Urinary bladder (tissue), 4 donors: ENCODE measurements at places on chromosomes 6 and 20. TPM values are rescaled to one million over a fixed set of nuclear protein-coding genes. Genes with fewer than 3 reads are reported as not detected.

GRCh38 chr20:47814632-47815415 is 29.5 kb upstream of the SULF2 start:
- DNase-seq, result no peak

GRCh38 chr20:4171538-4172116 is 156.3 kb upstream of the RNF24 start:
- no peak for DNase-seq

DNA sequence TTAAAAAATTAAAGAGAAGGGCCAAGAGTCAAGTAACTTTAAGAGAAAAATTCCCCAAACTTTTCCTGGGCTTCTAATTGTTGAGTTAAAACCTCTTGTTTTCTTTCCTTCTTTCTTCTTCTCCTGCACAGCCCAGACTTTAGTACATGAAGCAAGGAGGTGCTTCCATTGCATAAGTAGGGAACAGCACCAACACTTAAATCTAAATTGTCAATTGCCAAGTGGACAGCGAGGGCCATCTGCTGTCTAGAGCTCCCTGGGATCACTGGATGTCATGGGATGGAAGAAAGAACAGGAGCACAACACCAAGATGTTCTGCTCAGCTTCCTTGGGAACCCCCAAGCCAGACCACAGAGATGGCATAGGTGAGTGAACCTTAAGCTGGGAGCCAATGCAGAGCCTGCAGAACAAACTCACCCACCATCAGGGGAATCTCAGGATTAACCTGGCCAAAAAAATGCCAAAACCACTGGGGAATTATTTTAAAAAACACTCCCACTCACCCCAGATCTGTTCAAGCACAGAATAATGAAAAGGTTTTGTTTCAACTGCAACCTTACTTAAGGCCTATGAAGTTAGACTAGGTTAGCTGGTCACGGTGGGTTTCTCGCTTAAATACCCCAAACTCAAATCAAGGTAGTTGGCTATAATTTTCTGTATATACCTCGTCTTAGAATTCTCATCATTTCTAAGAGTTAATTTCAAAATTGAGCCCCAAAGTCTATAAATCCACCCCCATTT is 67.8 kb downstream of the TNFRSF21 start:
- no peak for DNase-seq

DNA sequence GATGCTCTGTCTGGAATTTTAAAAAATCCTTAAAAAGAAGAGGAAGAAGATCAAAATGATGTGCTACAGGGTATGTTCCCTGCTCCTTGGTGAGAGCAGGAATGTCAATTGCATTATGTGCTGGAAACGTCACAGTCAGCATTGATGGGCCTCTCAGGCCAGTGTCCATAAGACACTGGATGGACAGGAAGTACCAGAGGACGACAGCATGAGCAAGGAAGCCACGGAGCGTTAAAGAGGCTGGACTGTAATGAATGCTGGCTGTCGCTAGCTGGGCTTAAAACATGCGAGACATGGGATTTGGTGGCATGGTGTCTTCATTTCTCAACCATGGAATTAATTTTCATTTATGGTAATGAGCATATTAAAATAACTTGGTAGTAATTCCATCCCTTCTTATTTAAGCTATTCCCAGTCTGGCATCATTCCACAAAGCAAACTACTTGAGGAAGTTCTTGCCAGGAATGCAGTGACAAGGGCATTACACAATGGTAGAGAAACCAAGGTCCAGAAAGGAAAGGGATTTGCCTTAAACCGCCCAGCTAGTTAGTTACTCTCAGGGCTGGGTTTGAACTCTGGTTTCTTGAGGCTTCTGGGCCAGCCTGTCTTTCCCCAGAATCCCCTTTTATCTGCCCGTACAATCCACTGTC is 166.6 kb upstream of the SOX4 start:
- no peak for DNase-seq

DNA sequence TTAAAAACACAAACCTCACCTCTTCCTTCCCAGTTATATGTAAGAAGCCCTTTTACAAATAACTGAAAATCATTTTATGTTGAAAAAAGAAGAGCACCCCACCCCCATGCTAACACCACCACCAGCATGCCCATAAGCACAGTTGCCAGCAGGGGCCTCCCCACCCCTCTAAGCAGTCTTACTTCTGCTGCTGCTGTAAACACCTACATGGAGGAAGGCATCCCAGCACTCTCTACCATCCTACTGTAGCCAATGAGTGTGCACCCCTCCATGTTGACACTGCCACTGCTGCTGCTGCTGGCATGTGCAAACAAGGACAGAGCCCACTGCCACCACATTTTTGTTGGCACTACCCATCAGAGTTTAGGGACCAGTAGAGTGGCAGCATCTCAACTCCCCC is 49.6 kb upstream of the PHIP start:
- DNase-seq, result no peak

- no peak for DNase-seq
Measured at GRCh38 chr20:53917145-53918019, 153.0 kb downstream of the BCAS1 start.

GRCh38 chr6:42257614-42258013 is 40.0 kb upstream of the MRPS10 start:
- DNase-seq, result no peak

DNA sequence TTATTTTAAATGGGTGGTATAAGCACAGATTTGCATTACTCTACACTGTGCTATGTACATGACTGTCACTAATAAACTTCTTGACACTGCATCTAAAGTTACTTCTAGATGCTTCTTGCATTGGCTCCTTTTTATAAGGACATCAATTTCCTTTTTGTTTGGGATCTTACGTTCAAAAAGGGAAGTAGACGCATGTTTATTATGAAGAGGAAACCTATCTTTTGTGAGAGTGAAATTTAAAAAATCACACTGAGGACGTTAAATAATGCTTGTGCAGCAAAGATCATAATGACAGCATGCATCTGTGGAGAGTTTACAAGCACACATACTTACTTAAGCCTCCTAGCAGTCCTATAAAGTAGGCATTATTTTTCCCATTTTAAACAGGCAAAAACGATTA is 479.5 kb downstream of the CD83 start:
- DNase-seq, result no peak

DNA sequence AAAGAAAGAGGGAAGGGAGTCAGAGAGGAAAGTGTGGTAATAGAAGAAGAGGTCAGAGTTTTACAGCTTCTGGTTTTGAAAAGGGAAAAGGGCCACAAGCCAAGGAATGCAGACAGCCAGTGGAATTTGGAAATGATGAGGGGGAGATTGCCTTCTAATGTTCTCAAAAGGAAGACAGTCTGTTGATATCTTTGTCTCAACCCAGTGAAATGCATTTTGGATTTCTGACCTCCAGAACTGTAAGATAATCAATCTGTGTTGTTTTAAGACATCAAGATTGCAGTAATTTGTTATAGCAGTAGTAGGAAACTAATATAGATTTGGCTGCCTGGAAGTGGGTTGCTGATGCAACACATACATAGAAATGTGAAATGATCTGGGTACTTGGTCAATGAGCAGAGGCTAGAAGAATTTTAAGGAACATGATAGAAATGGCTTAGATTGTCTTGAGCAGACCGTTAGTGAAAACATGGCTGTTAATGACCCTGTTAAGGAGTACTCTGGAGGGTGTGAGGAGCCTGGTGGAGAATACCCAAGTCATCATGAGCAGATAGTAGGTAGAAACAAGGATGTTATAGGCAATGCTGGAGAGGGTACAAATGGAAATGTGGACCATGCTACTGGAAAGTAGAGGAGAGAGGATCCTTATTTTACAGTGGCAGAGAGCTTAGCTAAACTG is 255.8 kb upstream of the RAB32 start:
- DNase-seq, result no peak

GRCh38 chr6:93792746-93793145 is 373.4 kb upstream of the EPHA7 start:
- DNase-seq, result no peak

- no peak for DNase-seq
Measured at GRCh38 chr6:41509580-41509979, 36.6 kb upstream of the FOXP4 start.

DNA sequence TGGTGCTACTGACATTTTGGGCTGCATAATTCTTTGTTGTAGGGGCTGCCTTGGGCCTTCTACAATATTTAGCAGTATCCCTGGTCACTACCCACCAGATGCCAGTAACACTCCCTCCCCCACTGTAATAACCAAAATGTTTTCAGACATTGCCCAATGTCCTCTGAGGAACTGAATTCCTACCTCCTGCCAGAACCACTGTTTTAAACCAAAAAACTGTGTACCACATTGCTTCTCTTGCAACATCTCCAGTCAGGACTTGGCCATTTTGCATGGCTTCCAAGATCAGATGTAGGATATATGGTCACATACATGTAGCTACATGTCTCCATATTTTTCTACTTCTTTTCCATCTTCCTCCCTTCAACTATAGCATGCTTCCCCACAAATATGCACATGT is 97.4 kb upstream of the IFNGR1 start:
- no peak for DNase-seq

DNA sequence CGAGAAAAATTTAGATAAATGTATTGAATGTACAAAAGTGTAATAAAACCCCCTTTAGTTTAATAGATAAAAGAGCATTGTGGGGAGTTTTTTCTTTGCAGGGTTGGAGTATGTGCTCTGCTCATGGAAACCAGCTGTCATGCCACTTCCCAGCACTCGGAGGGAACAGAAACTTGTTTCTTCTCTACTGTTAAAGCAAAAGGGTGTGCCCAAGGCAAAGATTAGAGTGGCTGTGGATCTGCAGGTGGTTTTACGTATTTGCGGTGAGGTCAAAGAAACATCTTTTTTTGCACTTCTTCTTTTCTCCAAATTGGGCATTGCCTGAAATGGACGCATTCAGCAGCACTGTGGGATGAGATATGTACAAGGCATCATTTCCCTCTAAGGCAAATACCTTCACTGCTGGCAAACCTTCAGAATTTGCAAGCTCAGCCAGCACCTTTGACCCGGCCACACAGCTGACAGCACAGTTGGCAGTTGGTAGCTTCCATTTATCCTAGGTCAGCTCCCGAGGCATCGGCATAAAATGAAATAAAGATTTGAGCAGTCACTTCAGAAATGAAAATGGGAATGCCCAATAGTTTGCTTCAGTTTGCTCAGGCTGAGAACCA is 178.4 kb upstream of the EYA4 start:
- no peak for DNase-seq

- no peak for DNase-seq
Measured at GRCh38 chr6:31558631-31559500, 11.5 kb downstream of the NFKBIL1 start.

DNA sequence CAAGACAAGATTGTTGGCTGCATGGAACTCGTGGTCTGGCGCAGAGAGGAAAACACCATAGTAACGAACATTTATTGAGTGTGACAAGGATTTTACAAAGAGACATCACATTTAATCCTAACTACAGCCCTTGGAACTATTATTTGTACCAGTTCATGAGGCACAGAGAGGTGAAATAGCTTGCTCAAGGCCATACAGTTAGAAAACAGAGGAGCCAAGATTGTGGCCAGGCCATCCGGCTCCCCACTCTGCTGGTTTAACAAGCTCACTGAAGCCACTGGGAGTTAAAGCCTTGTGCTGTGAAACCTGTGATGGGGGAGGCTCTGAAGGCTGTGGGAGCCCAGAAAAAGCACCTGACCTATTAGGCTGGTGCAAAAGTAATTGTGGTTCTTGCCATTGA is 74.9 kb upstream of the ZNFX1 start:
- no peak for DNase-seq

- DNase-seq, result no peak
Measured at GRCh38 chr6:36131511-36132245, 1.4 kb downstream of the MAPK13 start.

GRCh38 chr20:20070871-20071726 is 18.8 kb downstream of the CFAP61 start:
- DNase-seq, result no peak

GRCh38 chr6:84739866-84740208 is 24.6 kb downstream of the TBX18 start:
- DNase-seq, result no peak

DNA sequence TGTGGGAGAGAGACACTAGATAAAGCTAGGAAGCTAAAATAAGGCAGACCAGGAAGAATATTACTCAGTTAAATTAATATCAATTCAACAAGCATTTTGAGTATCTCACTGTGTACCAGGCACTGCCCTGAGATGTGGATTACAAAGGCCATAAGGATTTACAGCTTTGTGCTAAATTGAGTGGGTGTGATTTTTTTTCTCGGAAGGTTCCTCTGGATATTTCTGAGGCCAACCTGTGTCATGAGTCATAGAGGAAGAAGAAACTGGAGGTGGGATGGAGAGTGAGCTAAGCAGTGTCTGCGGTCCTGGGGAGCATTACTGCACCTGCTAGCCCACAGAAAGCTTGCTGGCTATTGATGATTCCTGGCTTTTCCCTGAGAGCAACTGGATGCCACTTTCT is 135.2 kb downstream of the RFPL4B start:
- no peak for DNase-seq

DNA sequence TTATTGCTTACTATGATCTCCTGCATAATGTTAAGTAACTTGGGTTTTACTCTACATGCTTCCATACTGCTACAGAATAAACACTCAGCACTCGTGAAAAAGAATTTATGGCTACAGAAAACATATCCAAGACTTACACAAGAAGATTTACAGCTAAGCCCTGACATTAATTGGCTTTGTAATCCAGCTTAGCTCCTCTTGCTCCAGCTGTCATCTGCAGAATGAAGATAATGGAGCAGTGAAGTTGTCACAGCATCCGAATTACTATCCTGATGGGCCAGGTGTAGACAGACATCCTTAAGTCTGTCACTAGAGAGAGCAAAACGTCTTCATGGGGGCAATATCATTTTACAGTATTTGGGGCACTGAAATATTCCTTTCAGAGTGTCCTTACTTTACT is 155.3 kb downstream of the PRKN start:
- no peak for DNase-seq

DAAM2 gene
- polyA plus RNA-seq, result 25.9 TPM

GGTLC1 gene
- polyA plus RNA-seq, result not detected

SYTL3 gene
- polyA plus RNA-seq, result 6.3 TPM

SDCBP2 gene
- 12.7 TPM for polyA plus RNA-seq

TRIM40 gene
- not detected for polyA plus RNA-seq

RAD21L1 gene
- not detected for polyA plus RNA-seq

NMBR gene
- 0.15 TPM for polyA plus RNA-seq

FGD2 gene
- polyA plus RNA-seq, result 10.5 TPM

USP49 gene
- polyA plus RNA-seq, result 2.3 TPM
